Vagina (tissue), 2 donors: ENCODE measurements at places on chromosomes 16 and 17.

GRCh38 chr16:66427036-66427860 is at the start of gene BEAN1:
TSS of gene BEAN1 (plus strand) at chr16:66427295. CDS start at chr16:66437677, 10,382 bp downstream.
- DNase-seq = no peak

- DNase-seq = no peak
These were observed 30.7 kb upstream of the CDH5 start for GRCh38 chr16:66335704-66336329.

DNA sequence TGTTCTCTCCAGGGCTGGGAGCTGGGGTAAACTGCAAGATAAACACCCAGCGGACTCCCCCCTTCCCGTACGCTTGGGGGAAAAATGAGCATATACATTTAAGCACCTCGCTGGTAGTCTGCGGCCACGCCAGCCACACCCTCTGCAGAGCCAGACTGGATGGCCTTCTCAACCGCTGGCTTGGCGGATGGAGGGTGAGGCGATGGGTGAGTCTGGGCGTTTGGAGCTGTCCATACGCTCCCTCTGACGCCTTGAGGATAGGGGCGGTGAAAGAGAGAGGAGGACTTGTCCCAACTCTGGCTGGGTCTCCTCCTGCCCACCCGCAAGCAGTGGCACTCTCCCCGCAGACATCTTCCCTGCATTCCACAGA is 1.0 kb downstream of the ITGA3 start:
- DNase-seq = no peak

DNA sequence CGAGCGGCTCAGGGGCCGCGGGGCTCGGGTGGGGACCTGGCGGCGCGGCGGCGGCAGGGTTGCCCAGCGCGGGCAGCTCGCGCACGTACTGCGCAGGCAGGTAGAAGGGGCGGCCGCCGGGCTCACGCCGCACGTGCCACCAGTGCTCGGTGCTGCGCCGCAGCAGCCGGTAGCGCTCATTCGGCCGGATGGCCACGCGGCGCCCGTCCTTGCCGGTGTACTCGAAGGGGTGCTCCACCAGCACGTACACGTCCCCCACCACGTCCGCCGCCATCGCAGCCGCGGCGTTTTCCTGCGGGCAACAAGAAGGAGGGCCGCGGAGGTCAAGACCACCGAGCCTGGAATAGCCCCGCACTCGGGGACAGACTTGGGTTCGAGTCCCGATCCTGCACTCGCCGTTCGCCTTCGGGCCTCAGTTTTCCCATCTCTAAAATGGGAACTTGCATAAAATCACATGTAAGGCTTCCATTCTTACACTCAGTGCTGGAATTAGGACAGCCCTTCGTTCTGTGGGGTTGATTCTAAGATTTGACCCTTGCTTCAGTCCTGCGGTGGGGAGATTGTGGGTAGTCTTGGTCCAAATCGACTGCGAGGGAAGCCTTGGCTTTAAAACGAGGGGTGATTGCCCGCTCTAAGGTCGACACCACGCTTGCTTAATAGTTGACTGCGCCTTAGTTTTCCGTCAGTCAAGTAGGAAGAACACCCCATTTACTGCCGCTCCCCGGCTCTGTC is 2.5 kb downstream of the ARHGAP27 start:
- no peak for DNase-seq

DNA sequence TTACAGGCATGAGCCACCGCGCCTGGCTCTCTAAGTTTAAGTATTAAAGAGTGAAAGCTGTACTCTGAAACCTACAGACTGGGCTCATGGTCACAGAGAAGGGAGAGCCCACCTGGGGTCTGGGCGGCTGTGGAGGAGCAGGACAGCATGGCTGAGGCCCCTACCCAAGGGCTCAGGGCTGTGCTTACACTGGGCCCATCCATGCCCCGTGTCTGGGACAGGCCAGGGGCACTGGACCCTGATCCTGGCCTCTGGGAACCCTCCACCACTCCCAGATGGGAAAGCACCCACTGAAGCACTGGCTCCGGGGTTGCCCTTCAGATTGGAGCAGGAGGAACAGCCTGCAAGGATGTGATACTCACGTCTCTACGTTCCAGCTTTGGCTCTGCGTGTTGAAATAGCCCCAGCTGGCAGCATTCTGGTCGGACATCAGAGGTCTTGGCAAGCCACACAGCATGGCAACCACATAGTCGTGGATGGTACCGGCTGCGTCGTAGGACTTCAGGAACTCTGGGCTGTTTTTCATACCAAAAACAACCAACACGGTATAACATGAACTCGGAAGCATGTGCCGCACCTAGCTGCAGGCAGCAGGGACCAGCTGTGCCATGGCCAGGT is 13.0 kb downstream of the SHPK start:
- no peak for DNase-seq

- no peak for DNase-seq
These were observed 10.6 kb upstream of the GINS3 start for GRCh38 chr16:58381661-58382060.

DNA sequence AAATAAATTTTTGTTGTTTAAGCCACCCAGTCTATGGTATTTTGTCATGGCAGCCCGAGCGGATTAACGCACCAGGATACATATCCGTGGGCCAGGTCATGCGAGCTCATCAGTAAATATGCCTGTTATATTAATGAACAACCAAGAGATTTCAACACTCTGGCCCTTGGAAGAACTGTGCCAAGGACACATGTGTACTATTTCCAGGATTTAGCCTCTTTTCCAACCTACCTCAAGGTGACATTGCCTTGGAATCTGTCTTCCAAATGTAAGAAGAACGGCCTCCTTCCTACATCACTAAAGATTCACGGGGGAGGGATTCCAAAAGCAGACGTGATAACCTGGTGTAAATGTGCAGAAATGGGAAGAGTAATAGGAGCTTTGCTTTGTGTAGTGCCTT is 72.8 kb upstream of the DYNLRB2 start:
- no peak for DNase-seq

GRCh38 chr16:87131996-87132345 is 185.2 kb downstream of the C16orf95 start:
- no peak for DNase-seq

- DNase-seq = no peak
These were observed 43.4 kb downstream of the SLFN5 start for GRCh38 chr17:35286120-35286781.

GRCh38 chr16:85134076-85134788 is 22.0 kb upstream of the CIBAR2 start:
- DNase-seq = no peak

DNA sequence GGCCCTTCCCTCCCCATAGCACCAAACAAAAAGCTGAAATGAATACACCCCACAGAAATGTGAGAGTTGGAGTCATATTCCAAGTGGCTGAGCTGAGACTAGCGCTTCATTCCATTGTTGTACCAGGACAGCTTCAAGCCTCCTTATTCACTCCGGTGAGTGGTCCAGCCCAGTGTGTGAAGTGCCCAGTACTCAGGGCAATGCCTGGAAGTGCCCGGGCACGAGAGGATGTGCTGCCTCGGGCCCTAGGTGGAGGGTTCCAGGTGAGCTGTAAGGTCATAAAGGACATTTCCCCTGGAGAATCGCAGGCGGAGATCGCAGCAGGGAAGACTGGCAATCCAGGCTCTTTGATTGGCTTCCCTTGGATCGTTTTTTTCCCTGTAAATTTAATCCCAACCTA is 5.4 kb upstream of the CYLD start:
- no peak for DNase-seq

GRCh38 chr17:49012769-49013255 is 15.6 kb downstream of the IGF2BP1 start:
- DNase-seq = no peak

GRCh38 chr17:78595135-78595810 is 18.1 kb upstream of the DNAH17 start:
- DNase-seq = no peak

- no peak for DNase-seq
These were observed 886.3 kb upstream of the RBFOX1 start for GRCh38 chr16:6446370-6446769.

DNA sequence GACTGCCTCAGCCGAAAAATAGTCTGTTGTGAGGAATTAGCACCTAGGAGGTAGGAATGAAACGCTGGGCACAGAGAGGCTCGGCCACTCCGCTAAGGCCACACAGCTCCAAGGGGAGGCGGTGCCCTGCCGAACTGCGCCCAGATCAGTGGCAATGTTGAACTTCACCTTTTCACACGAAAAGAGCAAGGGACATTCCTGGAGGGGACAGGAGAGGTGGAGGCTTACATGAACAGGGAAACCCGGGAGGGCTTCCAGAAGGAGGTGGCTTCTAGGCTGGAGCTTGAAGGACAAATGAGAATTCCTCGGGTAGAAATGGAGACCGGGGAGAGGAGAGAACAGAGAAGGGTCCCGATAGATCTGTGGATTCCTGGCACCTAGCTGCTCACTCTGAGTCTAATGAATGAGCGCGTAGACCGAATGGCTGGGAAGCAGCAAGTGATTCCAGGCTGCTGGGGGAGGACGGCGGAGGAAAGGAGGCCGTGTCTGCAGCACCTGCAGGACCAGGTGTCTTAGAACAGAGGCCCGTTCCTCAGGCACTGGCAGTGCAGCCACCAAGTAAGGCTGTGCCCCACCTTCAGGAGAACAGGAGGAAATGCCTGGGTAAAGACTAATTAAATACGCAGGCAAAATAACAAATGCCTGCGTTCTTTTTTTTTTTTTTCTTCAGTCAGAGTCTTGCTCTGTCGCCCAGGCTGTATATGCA is 722 bp upstream of the SLC38A10 start:
- DNase-seq = no peak

DNA sequence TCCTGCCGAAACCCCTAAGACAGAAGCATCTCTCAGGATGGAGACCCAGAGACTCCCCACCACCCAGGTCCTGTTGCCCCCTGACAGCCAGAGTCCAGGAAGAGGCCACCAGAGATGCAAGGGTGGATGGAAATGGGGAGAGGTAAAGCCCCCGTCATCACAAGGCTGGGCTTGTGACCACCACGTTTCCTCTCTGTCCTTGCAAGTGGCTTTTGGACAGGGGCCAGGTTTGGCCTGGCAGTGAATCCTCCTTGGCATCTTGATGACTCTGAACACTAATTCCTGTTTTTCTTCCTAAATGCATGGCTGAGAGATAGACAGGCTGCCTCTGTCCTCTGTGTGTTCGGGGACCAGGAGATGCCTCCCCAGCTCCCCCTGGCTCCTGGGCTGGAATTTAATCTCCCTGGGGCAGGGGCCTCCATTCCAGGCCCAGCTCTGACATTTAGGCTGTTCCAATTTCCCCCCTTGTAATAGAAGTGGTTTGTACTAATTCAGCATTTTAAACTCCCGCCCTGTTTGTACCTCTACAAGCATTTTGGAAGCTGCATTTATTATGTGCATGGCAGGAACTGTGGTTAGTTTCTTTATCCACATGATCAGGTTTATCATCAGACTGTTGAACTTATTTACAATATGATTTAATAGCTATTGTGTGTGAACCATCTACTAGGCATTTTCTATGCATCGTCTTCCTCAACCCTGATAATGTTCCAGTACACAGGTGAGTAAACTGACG is 116.1 kb upstream of the IRX6 start:
- no peak for DNase-seq

DNA sequence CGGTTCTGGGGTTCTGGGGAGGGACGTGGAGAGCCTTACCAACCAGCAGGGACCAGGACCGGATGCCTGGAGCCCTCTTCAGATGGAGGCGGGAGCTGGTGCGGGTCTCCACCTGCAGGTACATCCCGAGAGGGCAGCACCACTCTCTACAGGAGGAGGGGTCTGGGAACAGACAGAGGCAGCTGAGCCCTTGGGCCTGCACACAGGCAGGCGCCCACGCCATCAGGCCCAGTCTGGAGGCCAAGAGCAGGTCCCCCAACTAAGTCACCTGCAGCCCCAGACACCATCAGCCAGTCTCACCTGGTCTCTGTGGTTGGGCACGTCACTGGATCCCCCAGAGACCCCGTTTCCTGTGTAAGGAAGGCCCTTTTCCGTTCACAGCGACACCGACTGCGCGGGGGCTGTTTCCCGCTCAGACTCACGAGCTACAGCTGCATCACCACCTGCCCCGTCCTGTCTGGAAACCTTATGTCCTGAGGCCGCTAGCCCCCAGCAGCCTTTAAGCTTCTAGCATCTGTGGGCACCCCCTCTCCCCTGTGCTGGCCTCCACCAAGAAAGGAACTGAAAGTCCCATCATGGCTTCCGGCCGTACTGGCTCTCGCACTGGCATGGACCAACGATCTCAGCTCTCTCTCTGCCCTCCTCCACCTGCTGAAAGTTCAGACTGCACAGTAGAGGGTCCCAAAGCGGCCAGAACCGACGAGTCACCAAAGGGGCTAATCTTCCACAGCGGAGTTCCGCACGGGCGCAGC is 1.2 kb downstream of the CYBC1 start:
- no peak for DNase-seq

GRCh38 chr17:49067163-49067562 is 65.4 kb upstream of the B4GALNT2 start:
- no peak for DNase-seq

- no peak for DNase-seq
These were observed 192.8 kb downstream of the MAP2K6 start for GRCh38 chr17:69607162-69607834.

GRCh38 chr17:69477204-69477902 is 62.9 kb downstream of the MAP2K6 start:
- DNase-seq = no peak

GRCh38 chr16:85861095-85861825 is 37.7 kb upstream of the IRF8 start:
- no peak for DNase-seq

GRCh38 chr16:84356591-84357116 is 11.7 kb upstream of the ATP2C2 start:
- no peak for DNase-seq

DNA sequence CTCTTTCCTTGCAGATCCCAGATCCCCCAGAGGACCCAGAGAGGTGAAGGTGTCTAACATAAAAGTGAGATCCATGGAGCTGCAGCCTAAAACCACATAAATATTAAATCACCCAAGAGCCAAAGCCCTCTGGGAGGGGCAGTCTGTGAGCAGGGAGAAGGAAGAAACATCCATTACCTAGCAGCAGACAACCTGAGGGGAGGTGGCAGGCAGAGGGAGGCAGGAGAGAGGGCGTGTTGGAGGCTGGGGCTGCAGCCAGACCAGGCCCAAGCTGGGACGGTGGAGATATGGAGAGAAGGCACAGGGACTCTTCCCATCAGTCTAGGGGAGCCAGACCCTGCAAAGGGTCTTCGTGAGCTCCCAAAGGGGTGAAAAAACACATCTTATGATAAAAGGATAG is 101.1 kb downstream of the SHISA6 start:
- DNase-seq = no peak

GRCh38 chr16:81516478-81517149 is 72.0 kb downstream of the CMIP start:
- no peak for DNase-seq

DNA sequence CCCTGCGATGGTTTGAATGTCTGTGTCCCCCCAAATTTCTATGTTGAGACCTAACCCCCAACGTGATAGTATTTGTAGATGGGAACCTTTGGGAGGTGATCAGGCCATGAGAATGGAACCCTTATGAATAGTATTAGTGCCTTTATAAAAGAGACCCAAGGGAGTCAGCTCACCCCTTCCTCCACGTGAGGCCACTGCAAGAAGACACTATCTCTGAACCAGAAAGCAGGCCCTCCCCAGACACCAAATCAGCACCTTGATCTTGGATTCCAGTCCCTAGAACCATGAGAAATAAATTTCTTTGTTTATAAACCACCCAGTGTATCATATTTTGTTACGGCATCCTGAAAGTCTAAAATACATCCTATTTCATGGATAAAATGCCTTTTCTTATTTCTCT is 64.4 kb upstream of the LRRC37A3 start:
- DNase-seq = peak; percentile 47
